Retinal pigment epithelial cell (primary cell): ENCODE measurements at places on chromosomes 12 and 14.

GRCh38 chr12:48045061-48045846 lies 41.0 kb upstream of the COL2A1 start:
- no peak for DNase-seq

GRCh38 chr12:79326222-79326621 lies 364.5 kb downstream of the PAWR start:
- peak; percentile 37 for DNase-seq

DNA sequence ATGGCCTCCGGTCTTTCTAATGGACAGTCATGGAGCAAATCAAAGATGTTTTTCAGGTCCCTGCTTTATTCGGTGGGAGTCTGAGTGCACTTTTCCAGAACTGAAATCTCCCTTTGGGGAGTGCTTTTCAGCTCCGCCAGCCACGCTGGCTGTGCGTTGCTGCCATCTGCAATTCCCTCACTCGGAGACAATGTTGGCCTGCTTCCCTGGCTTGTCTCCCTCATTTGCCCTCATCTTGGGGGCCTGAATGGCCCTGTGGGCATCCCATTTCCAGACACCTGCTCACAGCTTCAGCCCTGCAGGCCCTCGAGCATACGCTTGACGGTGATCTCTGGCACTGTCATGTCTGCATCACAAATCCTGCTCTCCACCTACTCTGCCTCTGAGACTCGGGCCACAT lies 103.8 kb downstream of the CCDC92 start:
- no peak for DNase-seq

DNA sequence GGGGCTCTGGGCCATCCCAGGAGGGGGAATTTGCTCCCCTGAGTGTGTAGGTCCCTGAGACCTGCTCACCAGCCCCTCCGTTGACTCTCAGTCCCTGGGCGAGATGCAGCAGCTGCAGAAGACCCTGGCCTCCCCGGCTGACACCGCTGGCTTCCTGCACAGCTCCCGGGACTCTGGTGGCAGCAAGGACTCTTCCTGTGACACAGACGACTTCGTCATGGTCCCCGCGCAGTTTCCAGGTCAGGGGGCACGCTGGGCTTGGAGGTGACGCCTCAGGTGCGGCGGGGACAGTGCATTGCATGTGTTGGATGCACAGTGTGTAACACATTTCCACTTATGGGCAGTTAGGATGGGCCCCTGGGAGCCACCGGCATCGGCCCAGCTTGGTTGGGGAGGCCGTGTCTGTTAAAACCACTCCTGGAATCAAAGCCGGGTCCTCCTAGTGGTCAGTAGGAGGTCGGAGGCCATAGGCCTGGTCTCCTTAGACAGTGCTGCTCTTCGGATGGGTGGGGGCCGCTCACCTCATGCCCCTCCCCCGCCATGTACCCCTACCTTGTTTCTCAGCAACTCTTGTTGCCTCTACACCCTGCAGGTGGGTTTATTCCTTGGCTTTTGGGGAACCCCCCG lies 17.1 kb upstream of the PUS1 start:
- no peak for DNase-seq

GRCh38 chr12:132649226-132649945 lies 30.8 kb downstream of the P2RX2 start:
- no peak for DNase-seq

DNA sequence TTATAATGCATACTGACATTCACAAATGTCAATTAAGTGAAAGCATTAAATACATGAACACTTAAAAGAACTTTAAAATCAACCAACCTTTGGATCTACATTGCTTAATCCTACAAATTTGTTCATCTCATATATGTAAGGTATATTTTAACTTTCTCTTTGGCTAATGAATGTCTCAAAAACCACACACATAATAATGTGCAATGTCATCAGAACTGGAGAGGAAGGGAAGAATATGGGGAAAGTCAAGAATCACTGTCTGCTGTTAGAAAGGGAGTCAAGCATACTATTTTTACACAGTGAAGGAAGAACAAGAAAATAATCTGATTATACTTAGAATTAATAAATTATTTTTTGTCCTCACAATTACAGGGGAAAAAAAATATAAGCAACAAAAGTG lies 4.9 kb downstream of the GMFB start:
- no peak for DNase-seq

GRCh38 chr12:12885096-12885792 lies 6.1 kb upstream of the GPRC5A start:
- DNase-seq, result no peak

DNA sequence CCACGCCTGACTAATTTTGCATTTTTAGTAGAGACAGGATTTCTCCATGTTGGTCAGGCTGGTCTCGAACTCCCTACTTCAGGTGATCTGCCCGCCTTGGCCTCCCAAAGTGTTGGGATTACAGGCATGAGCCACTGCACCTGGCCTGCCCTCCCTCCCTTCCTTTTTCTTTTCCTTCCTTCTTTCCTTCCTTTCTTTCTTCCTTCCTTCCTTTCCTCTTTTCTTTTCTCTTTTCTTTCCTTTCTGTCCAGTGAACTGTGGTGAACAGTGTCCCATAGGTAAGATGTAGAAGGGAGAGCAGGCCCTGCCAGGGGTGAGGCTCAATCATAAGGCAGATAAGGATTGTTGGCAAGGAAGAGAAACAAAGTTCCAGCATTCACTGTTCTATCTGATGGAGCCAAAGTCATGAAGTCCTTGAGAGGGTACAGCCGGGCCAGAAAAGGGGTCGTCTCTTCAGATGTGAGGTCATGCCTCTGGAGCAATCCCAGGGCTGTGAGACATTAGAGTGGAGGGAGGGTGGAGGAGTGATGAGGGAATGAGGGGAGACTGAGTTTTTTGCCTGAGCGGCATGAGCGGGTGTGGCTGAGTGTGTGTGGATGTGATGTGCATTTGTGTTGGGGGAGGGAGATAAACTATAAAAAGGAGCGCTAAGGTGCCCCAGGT lies 4.2 kb upstream of the MLF2 start:
- DNase-seq, result no peak

- DNase-seq, result no peak
Measured at GRCh38 chr14:52299692-52300278, 14.3 kb upstream of the PTGER2 start.

DNA sequence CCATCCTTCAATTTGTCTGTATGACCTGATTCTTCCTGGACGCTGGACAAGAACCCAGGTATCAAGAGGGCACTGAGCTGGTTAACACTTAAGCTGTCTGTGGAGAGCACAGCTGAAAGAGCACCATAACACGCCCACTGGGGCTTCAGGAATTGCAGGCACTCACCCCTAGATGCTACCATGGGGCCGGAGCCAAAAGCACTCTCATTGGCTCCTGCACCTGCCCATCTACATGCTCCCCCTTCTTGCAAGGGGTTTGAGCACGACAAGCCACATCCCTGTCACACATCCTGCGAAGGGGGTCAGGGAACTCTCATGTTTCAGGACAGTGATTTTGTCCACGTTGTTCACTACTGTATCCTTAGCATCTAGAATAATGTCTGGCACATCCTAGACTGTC lies 35.1 kb upstream of the TBC1D15 start:
- no peak for DNase-seq

DNA sequence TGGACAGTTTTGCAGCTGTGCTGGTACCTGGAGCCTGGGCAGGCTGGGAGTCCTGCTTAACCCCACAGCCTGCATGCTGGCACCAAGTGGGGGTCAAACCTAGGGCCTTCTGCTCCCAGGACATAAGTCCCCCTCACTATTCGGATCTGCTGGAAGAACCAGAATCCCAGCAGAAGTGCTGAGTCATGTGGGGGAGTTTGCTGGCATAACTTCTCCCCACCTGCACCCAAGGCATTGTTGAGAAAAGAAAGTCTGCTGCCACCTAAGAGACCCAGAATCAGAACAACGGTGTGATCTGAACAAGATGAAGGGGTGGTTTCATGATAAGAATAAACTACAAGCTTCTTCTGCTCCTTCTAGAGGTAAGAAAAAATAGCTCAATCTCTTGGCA lies 102.7 kb downstream of the RBM19 start:
- DNase-seq, result no peak

GRCh38 chr14:92341791-92342190 lies 18.8 kb downstream of the SLC24A4 start:
- DNase-seq, result no peak

DNA sequence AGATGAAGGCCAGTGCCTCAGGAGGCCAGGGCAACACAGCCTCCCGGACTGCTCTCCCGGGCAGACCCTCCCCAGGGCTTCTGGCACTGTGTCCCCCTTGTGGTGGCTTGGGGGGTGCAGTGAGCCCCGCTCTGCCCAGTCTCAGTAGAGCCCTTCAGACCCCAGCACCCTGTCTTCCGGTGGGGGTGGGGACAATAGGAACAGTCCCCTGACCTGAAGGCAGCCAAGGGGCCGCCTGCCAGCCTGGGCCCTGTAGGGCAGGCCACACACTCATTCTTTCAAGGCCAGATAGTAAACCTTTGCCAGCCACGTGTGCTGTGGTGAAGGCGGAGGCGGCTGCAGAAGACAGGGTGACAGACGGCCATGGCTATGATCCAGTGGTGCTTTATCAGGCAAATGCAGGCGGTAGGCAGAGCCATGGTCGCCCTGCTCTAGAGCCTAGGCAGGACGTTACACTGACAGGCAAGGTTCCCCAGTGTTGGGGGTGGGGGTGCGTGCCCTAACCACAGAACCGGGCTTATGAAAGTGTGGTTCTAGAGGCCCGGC lies 15.0 kb downstream of the ZFYVE21 start:
- DNase-seq, result no peak

- DNase-seq, result no peak
Measured at GRCh38 chr14:100488057-100488456, 99.2 kb downstream of the BEGAIN start.

DNA sequence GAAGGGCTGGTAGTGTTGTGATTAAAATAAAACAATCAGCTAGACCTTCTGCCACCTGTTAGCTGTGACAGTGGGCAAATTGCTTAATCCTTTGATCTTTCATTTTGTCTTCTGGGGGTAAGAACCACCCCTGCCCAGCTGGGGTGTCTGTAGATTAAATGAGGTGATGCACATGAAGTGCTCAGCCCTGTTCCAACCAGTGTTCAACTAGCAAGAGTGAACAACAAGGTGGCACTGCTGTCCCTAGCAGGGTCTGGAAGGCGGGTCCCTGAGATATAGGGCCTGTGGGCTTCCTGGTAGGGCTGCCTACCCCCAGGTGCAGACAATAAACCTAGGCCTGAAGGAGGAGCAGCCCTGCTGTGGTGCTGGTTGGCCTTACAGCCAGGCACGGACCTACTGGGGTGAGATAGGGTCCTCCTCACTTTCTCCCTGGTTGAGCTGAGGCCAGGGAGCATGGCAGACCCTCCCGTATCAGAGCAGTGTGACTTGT lies 60.6 kb downstream of the ARL6IP4 start:
- no peak for DNase-seq

DNA sequence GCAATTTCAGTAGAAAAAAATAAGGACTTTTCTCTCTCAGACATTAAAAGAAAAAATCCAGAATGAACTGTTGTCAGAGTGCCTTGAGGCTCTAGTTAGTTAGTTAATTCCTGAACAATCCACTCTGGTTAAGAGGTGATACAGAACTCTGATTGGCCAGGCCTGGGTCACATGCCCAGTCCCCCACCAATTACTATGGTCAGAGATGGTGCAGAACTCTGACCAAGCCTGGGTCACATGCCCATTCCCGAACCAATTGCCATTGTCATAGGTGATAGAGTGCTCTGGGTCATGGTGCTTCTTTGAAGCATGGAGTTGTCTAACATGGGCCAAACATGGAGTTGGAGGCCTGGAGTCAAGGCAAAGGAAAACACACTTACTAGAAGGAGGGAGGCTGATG lies 11.1 kb upstream of the MYO1H start:
- no peak for DNase-seq
